D341Med (cell line): ENCODE measurements at places on chromosomes 2 and 18.

GRCh38 chr2:133733901-133734255 is 165.6 kb upstream of the NCKAP5 start:
- no peak for DNase-seq

DNA sequence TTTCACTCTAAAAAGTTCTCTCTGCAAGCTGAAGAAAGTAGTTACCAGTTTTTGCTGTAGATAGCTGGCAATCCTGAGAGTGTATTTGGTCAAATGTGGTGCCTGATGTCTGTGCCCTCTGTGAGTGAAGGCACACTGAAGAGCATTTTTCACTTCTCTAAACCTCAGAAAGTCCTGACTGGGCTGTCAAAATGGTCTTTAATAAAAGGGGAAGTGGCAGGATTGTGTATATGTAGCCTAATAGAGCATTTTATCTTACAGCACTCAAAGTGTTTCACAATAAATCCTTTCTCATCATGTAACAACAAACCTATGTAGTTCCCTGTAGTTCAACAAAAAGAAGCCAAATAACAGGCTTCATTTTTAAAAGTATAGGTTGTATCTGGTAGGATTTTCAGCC is 1552.3 kb upstream of the SLC39A10 start:
- DNase-seq = no peak

GRCh38 chr18:11310476-11311086 is 161.2 kb upstream of the PIEZO2 start:
- peak; percentile 46 for DNase-seq

DNA sequence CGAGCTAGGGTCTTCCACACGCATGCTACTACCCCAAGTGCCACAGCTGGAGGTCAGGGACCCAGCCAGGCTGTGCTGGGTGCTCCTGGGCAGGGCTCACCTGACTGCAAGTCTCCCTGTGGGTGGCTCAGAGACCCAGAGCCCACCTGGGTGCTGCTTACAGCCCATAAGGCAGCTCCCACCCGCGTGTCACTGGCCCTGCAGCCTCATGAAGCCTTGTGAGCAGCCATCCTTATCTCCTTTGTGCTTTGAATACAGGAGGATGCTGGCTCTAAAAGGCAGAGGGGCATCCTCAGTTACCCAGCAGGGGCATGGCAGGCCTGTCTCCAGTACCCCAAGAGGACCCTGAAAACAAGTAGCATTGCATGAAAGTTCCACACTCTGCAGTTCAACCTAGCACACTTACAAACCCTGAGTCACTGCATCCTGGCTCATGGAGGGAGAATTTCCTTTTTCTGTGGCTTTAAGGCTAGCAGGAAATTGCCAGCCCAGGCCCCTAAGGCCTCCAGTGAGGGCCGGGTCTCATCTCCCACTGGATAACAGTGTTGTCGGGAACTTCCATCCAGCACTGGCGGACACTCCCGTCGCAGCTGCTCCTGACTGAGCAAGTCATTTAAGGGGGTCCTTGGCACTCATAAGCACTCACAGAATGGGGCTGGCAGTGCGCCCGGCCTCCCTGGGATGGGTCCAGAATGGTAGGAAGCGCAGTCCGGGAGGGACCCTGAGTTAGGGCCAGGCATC is 137.1 kb downstream of the RPIA start:
- no peak for DNase-seq

DNA sequence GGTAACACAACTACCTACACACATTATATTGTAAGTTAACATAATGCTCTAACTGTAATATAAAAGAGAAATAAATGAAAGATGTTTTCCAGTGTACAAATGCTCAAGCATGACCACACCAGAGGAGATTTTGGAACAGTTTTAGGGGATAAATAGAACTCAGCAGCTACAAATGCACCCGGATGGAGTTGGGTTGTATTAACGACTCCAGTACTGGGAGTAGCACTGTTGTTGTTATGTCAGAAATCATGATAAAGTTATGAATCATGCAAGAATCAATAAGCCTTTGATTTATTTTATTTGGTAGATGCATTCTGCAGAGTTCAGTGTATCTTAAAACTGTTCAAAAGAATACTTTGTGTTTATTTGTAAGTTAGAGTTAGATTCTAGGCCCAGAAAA is 126.9 kb downstream of the MAP3K20 start:
- DNase-seq = no peak
